ENCODE measurements at places on chromosomes 7 and 10.

GRCh38 chr10:34125702-34126101, 689.4 kb downstream of the PARD3 start:
- no peak for DNase-seq

- no peak for DNase-seq
Observed at GRCh38 chr7:152140067-152140466, 114.6 kb downstream of the GALNT11 start.

DNA sequence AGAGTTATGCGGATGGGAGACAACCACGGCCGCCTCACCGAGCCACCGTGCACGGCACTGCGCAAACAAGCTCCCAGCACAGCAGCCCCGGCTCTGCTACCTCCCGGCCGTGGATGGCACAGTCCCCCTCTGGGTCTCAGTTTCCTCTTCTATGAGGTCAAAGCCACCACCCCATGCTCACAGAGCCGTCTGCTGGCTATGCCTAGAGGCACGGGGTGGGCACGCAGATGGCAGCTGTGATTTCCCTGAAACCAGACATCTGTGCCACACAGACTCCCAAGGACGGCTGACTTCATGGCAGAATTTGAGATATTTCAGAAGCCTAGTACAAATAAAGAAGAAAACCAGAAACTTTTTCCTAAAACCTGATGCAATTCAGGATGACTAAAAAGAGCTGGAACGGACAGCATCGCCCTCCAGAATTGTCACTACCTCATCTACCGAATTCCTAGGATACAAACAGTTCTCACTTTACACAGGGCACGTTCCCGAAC, 73.2 kb downstream of the AMZ1 start:
- DNase-seq: no peak

- peak; percentile 62 for DNase-seq
Observed at GRCh38 chr10:21496343-21497176, 28.9 kb downstream of the SKIDA1 start.

DNA sequence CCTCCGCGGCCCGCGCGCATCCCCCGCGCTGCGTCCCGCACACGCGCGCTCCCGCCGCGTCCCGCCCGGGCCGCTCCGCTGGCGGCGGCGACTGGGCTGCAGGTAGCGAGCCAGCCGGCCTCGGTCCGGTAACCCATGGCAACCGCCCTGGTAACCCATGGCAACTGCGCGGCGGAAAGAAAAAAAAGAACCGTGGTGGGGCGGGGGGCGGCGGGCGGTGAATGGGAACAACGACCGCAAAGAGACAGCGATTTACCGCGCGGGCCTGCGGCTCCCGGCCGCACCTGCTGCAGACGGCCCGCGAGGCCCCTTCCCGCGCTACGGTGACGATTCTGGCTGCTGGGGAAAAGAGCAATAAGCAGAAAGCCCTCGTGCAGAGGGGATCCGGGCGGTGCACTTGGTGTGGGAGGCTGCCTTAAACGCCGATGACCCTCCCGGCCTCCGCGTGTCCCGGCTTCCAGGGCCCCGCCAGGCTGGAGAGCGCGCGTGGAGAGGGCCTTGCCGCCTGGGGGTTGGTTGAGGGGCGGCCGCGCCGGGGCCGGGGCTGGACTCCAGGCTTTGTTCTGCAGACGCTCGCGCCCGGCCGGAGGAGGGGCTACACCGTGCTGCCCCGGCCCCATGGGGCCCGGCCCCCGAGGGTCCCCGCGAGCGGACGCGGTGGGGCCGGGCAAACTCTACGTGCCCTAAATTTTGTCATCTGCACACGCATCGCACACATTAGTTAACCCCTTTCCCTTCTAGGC, 84.7 kb downstream of the SNX10 start:
- peak; percentile 26 for DNase-seq

GRCh38 chr7:110894111-110894510, 196.8 kb upstream of the LRRN3 start:
- no peak for DNase-seq

GRCh38 chr10:94035982-94036765, 42.4 kb downstream of the PLCE1 start:
- DNase-seq: no peak

DNA sequence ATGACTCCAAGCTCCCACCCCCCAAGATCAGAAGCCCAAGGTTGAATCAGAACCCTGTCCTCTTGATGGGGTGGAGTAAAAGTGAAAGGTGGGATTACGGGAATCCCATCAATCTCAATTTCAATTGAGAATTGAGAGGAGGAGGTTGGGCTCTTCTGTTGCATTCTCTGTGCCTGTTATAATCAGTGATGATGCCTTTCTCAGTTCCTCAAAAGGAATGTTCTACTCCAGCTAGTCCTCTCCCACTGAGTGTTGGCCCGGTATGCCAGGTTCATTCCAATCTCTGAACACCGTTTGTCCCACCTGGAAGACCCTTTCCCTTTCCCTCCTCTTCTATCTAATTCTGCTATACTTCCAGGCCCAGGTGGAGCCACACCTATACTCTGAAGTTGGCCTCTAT, 17.2 kb upstream of the XPNPEP1 start:
- no peak for DNase-seq

GRCh38 chr7:2771274-2771731, 72.8 kb downstream of the GNA12 start:
- DNase-seq: no peak

DNA sequence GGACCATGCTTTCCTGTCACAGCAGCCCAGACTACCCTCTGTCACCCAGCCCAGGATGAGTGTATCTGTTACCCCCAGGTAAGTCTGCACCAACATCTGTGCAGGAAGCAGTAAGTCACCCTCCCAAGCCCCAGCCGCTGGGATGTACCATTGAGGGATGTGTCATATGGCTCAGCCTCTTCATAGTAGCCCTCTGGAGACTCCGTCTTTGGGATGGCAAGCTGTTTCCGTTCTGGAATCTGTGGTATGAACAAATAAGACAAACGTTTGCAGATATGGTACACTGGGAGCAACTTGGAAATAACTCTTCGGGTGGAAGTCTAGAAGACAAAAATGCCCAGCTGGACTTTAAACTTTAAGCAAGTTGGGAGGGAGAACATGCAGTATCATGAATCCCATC, 81.3 kb downstream of the AFAP1L2 start:
- DNase-seq: no peak

- DNase-seq: no peak
Observed at GRCh38 chr7:88226886-88227516, 7.2 kb upstream of the SRI start.

DNA sequence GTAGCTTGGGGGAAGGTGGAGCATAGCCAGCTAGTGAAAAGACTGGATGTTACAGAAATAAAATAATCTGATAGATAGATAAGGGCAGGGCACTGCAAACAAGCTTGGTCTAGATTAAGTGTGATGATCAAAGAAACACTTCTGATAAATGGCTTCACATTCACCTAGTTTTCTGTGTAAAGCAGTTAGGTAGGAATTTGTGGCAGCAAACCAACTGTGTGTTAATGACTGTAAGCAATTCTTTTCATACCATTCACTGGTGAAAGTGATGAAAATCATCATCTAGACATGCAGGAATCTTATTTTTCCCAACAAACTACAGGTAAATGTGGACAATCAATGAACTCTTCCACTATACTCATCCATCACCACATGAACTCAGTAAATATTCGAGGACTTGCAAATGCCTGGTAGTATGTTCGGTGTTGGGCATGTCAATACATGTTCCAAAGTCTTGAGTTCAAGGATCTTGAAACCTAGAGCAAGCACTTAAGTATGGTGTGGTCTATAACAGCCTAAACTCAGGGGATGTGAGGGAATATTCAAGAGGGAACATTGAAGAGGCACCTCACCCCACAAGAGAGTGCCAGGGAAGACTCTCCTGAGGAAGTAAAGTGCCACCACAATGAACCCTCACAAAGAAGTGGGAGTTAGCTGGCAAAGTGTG, 20.5 kb downstream of the PON3 start:
- no peak for DNase-seq

GRCh38 chr7:17580141-17580540, 281.7 kb downstream of the AHR start:
- no peak for DNase-seq

DNA sequence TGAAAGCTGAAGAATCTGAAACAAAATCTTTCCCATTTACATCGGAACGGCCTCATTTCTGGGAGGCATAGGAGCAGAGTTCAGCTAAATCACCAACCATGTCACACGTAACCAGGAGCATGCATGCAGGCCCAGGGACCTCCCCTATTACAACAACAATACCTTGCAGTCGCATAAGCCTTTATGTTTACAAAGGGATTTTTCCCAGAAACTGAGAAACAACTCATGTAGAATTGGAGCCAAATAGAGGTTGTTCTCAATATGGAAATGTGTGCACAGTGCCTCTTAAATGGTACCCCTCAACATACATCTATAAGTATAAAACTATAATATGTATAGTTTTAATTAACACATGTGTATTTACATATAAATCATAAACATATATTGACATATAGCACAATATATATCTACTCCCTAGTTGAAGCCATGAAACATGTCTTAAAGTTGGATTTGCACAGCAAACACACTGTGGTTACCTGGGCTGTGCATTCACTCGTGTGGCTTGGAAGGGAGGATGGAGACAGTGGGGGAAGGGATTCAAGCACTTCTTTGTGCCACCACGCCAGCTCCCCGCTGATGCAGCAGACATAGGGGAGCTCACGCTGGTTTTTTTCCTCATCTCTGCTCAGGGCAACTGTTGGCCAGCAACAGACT, 35.0 kb upstream of the DGKI start:
- no peak for DNase-seq

- peak; percentile 47 for DNase-seq
Observed at GRCh38 chr7:102874166-102874829, 38.5 kb upstream of the LRRC17 start.

GRCh38 chr10:46232666-46233065, 54.1 kb upstream of the ANTXRL start:
- DNase-seq: no peak

- peak; percentile 16 for DNase-seq
Observed at GRCh38 chr10:22927661-22928403, at the start of gene ARMC3. Gene ARMC3 (plus strand): TSS chr10:22928053. CDS start chr10:22931997, 3,944 bp downstream.

DNA sequence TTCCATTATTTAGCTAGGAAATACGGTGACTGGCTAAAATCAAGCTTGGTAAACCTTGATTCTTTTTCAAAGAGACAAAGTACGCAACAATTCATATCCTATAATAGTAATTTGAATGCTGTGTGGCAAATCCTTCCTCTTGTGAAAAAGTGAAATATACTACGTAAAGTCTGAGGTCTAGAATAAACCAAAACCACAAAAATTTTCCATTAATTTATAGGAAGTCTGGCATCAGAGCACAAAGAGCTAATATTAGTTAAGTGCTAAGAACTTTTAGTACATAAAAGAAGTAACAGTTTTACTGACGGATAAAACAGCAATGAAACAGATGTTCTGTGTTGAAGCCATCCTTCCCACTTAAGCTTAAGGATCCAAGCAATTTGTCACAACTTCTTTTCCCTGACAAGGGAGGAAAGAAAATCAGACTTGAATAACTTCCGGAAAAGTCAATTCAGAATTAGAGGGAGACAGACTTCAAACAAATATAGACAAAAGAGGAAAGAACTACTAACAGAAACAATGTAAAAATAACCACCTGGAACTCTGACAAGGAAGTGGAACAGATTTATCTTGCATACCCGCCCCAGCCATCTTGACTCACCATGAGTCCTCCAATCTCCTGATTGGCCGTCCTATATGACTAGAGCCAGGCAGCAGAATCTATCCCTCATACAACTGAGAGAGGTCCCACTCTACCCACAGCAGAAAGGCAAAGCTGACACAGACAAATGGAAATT, 34.6 kb downstream of the RHEB start:
- no peak for DNase-seq

Data from activated CD4-positive, alpha-beta T cell treated with anti-CD3 and anti-CD28 coated beads, Interleukin-2, amount 10 ng/mL, durations not matched to agents 7 days and 5 days (primary cell).